ENCODE measurements at places on chromosomes 16 and 17.

DNA sequence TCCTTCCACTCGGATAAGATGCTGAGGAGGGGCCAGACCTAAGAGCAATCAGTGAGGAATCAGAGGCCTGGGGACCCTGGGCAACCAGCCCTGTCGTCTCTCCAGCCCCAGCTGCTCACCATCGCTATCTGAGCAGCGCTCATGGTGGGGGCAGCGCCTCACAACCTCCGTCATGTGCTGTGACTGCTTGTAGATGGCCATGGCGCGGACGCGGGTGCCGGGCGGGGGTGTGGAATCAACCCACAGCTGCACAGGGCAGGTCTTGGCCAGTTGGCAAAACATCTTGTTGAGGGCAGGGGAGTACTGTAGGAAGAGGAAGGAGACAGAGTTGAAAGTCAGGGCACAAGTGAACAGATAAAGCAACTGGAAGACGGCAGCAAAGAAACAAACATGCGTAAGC is 12.4 kb downstream of the TP53 start:
- no peak for DNase-seq

GRCh38 chr17:68621065-68621464 is 19.9 kb upstream of the FAM20A start:
- DNase-seq, result no peak

DNA sequence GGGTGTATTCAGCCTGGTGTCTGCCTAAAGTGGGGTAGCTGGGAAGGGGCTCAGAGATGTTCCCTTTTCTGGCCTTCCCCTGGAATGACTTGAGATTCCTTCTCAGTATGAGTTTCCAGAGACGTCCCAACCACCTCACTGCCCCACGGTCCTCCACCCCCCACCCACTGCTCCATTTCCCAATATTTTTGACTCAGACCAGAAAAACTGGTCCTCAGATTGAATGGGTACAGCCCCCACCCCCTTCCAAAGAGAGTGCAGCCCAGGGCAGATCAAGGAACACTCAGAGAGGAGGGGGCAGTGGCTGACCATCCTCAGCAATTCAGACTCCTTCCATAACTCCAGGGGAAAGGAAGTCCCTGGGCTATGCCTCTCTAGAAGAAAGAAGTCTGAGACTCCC is 3.2 kb downstream of the ACLY start:
- no peak for DNase-seq

GRCh38 chr16:86345516-86345915 is 164.8 kb upstream of the FOXF1 start:
- DNase-seq, result no peak

DNA sequence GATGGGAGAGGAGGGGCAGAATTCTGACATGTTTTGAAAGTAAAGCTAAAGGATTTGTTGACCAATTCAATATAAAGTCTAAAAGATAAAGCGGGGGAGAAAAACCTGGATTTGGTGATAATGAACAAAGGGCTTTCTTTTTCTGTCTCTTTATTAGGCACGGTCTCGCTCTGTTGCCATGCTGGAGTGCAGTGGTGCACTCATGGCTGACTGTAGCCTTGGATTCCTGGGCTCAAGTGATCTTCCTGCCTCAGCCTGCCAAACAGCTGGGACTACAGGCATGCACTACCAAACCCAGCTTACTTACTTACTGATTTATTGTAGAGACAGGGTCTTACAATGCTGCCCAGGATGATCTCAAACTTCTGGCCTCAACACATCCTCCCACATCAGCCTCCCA is 7.5 kb downstream of the CDR2 start:
- no peak for DNase-seq

DNA sequence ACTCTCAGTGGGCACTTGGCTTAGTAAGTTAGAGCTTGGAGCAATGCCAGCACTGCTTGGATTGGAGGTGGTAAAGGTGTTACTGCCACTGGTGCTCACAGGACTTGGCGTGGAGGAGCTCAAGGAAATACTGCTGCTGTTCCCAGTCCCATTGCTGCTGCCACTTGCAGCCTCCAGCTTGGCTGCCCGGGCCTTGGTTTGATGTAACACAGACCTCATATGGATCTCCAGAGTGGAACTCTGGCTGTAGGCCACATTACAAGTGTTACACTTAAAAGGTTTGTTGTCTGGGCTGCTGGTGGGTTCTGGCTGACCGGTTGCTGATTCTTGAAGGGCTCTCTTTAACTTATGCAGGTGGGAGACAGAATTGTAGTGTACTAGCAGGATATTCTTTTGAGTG is 250.3 kb downstream of the ZFHX3 start:
- no peak for DNase-seq

- DNase-seq, result no peak
Observed at GRCh38 chr17:79777120-79777893, 641 bp upstream of the CBX2 start.

DNA sequence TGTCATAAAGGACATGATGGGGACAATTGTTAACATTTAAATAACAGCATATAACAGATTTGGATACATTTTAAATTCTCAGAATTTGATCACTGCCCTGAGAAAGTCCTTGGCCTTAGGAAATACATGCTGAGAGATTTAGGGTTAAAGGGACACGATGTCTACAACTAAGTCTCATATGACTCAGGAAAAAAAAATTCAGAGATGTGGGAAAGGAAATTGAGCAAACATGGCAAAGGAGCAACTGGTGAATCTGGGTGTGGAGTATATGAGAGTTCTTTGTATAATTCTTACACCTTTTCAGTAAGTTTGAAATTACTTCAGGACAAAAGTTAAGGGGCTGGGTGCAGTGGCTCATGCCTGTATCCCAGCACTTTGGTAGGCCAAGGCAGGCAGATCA is 18.2 kb downstream of the MPP3 start:
- no peak for DNase-seq

DNA sequence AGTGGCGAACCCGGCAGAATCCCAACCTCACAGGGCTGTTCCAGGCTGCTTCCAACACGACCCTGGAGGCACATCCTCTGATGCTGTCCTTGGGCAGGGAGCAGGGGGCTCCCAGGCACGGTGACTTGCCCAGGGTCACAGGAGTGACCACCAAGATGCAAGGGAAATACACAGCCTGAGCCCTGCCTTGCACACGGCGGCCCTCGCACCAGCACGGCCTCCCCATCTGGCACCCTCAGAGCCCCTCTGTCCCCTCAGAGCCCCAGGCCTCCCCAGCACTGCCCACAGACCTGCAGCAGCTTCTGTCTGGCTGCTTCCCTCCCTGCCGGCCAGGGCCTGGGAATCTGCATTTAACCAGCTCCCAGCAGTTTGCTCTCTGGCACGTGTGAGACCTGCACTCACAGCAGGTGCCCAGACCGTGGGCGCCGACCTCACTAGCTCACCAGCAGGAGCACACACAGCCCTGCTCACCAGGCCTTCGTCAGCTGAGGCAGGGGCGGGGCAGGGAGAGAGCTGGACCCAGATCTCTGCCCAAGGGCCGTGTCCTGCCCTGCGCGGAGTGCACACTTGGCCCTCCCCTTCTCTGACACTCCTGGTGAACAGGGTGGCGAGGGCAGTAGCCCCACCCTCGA is 29.7 kb upstream of the ZC3H18 start:
- no peak for DNase-seq

DNA sequence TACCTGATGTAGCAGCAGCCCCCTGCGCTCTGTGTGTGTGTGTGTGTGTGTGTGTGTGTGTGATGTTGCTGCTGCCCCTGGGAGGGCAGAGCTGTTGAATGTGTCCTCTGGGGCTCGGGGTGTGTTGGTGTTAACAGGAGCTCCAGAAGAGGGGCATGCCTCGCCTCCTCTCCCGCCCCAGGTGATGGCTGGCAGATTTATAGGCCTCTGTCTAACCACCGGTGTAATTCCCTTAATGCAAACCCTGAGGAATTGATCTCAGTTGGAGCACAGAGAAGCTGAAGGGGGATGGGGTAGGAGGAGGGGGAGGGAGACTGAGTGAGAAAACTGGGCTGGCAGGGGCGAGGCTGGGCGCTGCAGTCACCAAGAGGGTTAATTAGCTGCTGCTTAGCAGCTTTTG is 10.0 kb downstream of the CACNA1G start:
- no peak for DNase-seq

Measured in stimulated activated CD4-positive, alpha-beta T cell treated with anti-CD3 and anti-CD28 coated beads, Interleukin-2, amount 100 ng/mL, for 24 hours (primary cell).